Right ventricle myocardium inferior (tissue), 1 donor: ENCODE measurements at places on chromosomes 7 and 10. TPM values are rescaled to one million over a fixed set of nuclear protein-coding genes. Genes with fewer than 3 reads are reported as not detected.

DNA sequence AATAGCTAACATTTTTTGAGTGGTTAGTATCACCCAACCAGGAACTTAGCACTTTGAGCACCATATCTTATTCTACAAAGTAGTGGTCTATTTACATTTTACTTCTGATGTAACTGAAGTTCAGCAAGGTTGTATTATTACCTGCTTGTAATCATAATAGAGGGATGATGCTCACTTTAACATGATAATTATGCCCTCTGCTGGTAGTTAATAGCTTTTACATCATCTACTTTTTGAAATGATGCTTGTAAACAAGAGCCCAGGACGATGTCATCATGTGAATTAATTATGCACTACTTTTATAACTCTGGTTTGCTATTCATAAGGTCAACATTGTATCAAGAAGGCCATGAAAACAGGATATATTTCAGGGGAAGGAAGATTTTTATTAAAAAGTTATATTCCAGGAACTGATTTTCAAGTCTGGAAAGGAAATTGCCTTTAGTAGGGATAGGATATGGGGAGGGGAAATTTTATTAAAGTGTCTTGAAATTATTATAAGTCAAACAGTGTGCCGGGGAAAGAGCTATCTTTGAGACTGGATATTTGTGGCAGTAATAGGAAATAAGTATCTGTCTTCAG, 80.3 kb upstream of the SCIN start:
- no peak for DNase-seq

DNA sequence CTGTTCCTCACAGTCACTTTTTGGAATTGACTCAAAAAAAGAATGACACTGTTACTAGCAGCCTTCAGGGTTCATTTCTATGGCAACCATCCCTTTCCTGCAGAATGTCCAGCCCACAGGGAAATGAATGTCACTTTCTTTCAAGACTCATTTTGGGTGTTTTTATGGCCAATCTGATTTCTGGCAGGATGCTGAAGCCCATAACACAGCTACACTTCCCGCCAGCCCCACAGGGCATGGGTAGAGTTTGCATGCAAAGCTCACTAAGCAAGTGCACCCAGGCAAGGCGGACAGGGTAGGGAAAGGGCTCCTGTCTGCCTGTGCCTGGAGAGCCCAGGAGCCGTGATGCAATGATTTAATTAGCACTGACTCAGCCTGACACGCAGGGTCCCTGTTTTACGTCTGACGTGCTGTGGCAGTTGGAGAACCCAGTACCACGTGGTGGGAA, 26.1 kb upstream of the GPAM start:
- DNase-seq = no peak

The UCMA gene
- total RNA-seq = not detected

DNA sequence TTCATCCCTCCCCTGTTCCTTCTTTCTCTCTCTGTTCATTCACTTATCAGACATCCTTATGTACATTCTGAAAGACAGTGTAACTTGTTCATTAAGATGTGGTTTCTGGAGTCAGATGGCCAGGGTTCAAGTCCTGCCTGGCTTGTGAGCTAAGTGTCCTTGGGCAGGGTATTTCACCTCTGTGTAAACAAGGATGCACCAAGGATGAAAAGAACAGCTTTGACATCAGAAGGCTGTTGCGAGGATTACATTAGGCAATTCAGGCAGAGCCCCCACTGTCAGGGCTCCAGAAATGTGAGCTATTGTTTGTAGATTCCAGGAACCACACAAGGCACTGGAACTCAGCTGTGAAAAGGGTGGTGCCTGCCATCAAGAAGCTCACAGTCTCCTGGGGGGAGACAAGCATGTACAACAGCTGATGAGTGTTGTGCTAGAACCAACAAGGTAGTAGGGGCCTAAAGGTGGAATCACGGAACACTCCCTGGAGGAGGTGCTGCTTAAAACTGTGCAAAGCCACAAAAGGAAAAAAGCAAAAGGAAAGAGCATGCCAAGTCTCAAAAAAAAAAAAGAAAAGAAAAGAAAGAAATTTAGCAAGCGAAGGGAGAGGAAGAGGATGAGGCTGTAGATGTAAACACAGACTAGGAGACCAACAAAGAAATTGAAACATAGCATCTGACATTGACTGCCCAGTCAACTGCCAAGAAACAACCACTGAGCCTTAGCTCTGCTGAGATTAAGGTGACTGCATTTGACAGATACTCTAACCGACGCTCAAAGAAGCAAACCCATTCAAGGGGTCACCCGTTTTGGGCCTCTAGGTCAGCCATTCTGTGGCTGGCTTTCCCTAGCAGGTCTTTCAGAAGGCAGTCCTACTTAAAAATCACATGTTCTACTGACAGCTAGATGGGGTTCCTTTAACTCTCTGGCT, 12.5 kb downstream of the PDLIM1 start:
- DNase-seq = no peak

The CARD11 gene
- total RNA-seq = 0.41 TPM

The TBATA gene
- total RNA-seq = not detected

The GDF2 gene
- not detected for total RNA-seq

- no peak for DNase-seq
These were observed 24.5 kb downstream of the AVL9 start for GRCh38 chr7:32519763-32520162.

GRCh38 chr7:84258628-84259027, 64.0 kb upstream of the SEMA3A start:
- no peak for DNase-seq

The CD36 gene
- total RNA-seq = 1,230 TPM

GRCh38 chr7:27533652-27534081, 129.0 kb downstream of the HIBADH start:
- no peak for DNase-seq

DNA sequence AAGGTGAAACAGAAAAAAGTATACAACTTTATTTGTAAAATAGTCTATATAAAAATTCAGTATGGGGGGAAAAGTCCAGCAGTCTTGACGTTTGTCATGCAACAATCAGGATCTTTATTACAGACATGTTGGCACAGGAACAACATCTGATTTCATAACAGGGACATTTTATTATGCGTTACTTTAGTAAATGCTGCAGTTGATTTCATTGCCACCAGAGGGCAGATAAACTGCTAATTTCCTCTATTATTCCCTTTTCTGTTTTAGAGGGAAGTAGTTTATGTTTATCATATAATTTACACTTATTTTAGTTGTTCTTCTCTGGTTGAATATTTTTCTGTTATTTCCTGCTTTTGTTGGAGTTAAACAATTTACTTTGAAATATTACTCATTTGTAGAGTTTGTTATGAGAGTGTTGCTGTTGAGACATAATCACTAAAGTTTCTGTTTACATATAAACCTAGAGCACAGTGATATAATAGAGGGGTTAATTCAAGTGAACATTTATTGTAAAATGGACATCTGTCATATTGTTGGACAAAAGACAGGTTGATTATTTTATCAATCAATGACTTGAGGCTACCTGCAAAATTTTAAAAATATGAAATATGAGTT, 3.3 kb downstream of the PLXDC2 start:
- DNase-seq = no peak

The PLOD3 gene
- 41.7 TPM for total RNA-seq

The PNLIPRP1 gene
- total RNA-seq = not detected

DNA sequence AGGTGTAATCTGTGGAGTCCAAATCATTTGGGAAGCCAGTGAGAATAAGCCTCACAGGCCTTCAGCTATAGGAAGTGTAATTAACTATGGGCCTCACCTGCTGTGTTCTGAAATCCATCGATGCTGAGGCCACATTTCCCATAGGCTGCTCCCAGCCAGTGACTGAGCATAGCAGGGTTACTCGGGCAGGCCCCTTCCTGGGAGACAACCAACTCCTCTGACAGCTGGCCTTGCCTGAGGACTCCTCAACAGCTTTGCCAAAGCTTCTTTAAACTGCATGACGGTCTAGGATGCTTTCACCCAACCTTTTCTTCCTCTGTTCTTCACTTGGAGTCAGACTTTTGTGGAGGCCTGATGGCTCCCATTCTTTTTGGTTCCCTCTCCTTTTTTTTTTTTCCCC, 63.8 kb upstream of the SMNDC1 start:
- DNase-seq = no peak

GRCh38 chr10:14556285-14556956, 218.3 kb downstream of the FAM107B start:
- no peak for DNase-seq

The RBM20 gene
- 103 TPM for total RNA-seq

The ITPRID1 gene
- total RNA-seq = not detected

DNA sequence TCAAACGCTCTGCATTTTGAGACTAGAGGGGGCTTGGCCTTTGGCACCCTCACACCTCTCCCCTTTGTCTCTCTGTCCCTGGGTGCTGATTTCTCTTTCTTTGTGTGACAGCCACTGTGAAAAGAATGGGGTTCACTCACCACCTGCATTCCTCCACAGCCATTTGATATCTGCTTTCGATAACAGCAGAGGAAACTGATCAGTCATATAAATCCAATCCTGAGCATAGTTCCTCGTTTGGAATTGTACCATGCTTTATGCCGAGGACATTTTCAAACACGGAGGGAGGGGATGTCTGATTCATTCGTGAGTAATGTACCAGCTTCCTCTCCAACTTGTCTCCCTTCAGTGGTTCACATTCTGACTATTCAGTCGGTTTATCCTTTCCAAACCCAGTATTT, 15.8 kb downstream of the MET start:
- no peak for DNase-seq

DNA sequence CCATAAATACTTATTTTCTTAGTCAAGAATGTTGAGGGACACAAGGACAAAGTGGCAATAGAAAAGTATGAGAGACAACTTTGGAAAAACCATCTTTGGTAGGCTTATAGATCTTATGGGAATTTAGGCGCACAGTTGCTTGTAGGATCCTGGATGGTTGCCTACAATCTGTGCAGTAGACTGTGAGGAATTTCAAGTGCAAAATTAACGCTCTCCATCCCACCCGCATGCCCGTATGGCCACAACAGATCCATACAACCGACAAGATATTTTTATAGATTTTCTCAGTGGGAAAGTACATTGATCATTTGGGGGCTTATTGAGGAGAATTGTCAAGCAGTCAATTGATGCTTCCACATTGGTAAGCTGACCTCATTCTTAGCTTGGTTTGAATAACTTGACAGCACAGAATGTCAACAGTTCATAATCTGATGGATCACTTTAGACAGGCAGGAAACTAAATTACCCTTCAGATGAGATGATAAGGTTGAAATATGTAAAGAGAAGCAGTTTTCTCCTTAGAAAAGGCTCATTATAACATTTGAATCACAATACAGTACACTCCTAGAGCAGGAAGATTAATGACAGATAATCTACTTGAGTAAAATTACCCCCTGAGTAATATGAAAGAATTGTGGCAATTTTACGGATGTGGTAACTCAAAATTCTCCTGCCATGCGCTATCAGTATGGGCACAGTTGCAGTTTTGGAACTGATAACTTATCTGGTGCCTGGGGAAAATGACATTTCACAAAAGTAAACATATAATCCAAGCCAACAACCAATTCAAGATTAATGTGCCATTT, 479.7 kb downstream of the KIF20B start:
- no peak for DNase-seq

The UTF1 gene
- not detected for total RNA-seq

DNA sequence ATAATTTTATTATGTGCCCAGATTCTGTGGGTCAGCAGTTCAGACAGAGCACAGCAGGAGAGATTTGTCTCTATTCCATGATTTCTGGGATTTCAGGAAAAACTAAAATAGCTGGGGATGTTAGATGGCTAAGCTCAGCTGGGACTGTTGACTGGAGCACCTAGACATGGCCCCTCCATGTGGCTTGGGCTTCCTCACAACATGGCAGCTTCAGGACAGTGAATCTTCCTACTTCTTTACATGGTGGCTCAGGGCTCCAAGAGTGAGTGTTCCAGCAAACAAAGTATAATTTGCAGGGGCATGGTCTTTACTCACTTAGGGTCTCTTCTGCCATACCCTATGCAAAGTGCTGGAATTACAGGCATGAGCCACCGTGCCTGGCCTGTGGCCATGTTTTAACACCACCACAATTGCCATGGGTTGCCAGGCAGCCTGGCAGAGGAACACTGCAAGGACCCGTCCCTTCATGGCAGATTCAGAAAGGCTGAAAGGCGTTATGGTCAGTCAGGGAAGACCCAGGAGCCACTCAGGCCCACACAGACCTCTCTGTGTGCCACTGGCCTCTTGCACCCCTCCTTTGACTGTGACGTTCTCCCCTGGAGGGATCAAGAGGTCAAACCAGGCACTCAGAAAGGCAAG, 50.8 kb upstream of the ZMIZ1 start:
- DNase-seq = no peak

GRCh38 chr10:123863721-123864482, 27.7 kb downstream of the CPXM2 start:
- DNase-seq = no peak

The GBX1 gene
- total RNA-seq = 2.4 TPM

The HOXA1 gene
- not detected for total RNA-seq

DNA sequence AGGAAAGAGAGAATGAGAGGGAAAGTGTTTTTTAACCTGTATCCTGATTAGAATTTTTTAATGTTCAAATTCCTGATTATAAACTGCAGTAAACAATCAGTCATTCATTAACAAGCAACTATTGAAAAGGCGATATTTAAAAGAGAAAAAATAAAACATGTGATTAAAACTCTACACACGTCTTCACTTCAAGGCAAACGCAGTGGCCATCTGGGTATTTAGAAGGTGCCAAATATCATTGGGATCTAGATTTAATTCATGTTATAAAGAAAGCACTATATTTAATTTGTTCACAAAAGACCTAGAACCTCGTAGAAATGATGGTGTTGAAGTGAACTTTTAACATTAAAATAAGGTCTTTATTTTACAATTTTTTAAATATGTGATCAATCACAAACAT, 189.4 kb upstream of the KLF14 start:
- DNase-seq = no peak

DNA sequence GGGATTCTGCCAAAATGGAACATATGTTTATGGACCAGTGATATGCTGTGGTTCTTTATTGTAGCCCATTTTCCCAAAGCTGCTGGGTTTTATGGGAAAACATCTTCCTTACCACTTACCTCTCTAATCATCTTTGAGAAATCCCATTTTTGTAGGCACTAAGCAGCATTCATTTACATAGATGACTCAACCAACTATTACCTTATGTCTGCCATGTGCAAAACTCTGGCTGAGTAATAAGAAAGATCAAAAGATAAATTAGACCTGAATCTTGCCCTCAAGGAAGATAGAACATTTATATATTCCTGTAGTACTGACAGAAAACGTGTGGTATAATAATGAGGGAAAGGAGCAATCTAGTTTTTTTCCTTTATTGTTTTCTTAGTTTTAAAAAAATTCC, 24.3 kb downstream of the CBLL1 start:
- no peak for DNase-seq

DNA sequence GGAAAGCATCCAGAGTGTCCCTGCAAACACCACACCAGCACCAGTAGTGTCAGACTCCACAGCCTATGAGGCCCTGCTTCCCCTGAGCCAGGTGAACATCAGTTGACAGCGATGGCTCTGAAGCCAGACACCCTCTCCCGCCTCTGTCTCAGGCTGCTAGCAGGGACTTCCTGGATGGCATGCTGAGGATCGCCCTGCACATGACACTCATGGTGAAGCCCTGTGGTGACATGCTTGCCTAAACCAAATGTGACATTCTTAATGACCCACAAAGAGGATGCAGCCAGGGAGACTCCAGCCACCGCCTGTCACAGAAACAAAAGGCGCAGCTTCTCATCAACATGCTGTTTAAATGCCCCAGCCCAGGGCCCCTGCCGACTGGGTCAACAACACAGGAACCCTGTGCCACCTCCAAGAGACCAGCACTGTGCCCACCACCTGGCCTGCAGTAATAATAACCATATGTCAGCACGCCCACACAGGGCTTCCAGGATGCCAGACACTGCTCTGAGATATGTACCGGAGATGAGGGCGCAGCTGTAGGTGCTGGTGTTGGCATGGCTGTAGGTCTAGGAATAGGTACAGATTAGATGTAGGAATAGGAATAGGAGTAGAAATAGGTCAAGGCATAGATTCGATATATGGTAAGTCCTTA, 81.3 kb downstream of the GRID1 start:
- DNase-seq = no peak

The SND1 gene
- 85.0 TPM for total RNA-seq
